RPMI8226 (cell line): ENCODE measurements at places on chromosomes 12 and 14.
A peak's percentile ranks its signal among the peaks of the same experiment; 100 is the strongest.

- peak; percentile 95 for DNase-seq
These were observed 9.8 kb downstream of the CTDSP2 start for GRCh38 chr12:57836442-57837375.

DNA sequence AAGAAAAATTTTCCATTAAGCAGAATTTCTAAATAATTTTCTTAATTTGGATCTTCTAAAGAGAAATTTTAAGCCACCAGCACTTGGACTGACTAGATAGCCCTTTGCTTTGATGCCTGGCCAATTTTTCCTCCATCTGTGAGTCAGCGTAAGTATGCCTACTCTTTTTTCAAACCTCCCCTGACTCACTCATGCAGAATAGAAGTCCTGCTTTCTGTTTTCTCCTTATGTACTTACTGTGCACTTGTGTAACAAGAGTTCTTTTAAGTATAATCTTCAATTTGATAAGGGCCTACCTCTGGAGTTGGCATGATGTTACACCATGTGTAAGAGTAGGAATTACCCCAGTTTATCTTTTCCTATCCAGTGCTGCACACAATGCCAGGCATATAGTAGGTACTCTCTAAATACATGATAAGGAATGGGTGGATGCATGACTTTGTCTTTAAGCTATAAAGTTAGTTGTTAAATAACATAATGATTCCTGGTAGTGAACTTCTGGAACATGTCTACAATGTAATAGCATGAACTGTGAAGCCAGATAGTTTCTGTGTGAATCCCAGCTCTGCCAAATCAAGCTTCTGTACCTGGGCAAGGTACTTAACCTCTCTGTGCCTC, 329.6 kb downstream of the TMTC2 start:
- no peak for DNase-seq

- DNase-seq: no peak
These were observed 376.7 kb downstream of the PDZRN4 start for GRCh38 chr12:41564816-41565215.

DNA sequence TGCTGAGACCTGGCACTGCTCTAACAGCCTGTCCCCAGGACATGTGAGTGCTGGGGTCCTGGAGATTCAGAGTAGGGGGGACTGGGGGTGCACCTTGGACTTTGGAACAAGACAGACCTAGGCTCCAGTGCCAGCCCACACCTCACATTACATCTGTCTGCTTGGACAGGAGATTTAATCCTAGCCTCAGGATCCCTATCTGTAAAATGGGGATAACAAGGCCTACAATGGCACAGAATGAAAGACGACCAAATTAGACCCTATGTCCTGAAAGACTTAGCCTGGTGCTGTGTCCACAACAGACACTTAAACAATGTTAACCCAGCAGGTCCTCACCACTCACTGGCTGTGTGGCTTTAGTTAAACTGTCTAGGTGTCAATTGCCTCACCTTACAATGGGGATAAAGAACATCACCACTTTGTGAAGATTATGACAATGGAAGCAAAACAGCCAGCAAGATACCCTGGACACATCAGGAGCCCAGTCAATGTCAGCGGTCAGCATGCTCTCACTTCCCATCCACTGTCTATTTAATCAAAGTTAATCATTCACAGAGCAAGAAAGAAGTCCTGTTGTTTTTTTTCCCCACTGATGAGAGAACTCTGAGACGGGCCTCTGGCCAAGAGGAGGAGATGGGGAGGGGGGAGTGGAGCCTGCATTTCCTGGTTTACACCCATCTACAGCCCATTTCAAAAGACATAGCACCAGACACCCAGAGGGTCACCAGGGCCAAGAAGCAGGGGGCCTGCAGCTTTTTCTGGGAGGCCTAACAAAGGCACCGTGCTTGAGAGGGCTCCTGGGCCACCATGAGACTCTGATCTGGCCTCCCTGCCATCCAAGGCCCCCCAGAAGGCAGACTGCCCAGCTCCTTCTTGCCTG, 40.6 kb downstream of the ACTN1 start:
- no peak for DNase-seq

DNA sequence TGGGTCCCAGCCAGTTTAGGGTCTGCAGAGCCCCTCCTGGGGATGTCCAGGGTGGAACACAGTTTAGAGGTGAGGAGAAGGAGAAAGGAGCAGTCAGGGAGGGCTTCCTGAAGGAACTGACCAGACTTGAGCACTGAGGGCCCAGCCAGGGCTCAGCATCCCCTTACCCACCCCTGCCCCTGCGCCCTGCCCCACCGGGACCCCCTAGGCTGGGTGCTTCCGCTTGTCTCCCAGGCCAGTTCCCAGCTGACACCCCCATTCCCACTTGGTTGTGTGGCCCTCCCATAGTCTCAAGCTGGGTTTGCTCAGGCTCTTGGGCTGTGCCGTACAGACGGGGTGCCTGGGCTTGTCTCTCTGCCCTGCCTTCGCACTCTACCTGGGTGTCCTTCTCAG, 26.3 kb upstream of the KIF26A start:
- DNase-seq: no peak

DNA sequence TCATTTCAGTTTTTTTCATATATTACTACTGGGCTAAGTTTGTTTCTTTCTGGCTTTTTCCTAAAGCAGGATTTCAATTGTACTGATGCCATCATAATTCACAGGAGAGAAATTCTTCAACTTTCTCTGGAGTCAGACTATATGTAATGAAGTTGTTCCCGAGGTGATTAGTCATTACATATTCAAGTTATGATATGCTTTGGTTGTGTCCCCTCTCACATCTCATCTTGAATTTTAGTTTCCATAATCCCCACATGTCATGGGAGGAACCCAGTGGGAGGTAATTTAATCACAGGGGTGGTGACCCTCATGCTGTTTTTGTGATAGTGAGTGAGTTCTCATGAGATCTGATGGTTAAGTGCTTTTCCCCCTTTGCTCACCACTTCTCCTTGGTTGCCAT, 227.5 kb upstream of the LRIG3 start:
- DNase-seq: no peak

- DNase-seq: no peak
These were observed 125.5 kb downstream of the GPR135 start for GRCh38 chr14:59339524-59340330.

DNA sequence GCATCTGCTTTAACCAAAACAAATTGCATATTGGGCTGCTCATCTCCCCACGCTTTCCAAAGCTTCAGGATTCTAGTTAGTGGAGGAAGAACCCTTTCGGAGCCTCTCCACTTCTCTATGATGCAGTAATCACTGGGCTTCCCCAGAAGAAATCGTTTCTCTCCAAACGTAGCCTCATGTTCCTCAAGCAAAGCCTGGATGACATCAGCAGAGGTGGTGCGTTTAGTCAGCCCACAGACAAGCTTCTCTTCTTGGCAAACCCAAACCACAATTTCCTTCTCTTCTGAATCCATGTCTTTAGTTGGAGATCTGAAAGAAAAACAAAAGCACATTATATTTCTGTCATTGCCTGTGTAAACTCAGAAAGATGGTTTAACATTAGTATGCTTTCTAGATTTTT, 30.6 kb downstream of the RASSF9 start:
- DNase-seq: no peak

DNA sequence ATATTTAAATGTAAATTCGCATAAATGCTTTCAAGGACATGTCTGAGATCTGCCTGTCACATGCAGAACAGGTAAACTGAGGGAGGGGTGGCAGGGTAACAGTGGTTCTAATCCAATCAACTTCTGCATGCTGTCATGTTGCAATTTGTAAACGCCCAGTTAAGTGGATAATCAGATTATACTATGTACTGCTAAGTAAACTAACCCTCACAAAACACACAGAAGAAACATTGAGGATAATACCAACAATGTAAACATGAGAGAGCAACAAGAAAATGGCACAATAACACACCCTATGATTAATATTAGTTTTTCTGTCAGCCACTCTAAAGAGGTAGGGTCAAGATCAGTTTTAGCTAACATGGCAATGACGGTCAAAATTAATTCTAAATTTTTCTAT, 123.7 kb downstream of the KIF21A start:
- no peak for DNase-seq
